Tracheal epithelial cell (primary cell): ENCODE measurements at places on chromosomes 11 and 22. TPM values are rescaled to one million over a fixed set of nuclear protein-coding genes. Genes with fewer than 3 reads are reported as not detected.

HEPHL1 gene
- total RNA-seq: 0.21 and 2.2 TPM in 2 replicates

CSF2RB gene
- not detected in 2 replicates for total RNA-seq

MAPK8IP1 gene
- 0.43 and 1.9 TPM in 2 replicates for total RNA-seq

PATZ1 gene
- 7.2 and 8.7 TPM in 2 replicates for total RNA-seq

CDC45 gene
- 1.1 and 3.9 TPM in 2 replicates for total RNA-seq

INSC gene
- 0.72 and 1.1 TPM in 2 replicates for total RNA-seq

TESMIN gene
- total RNA-seq: 6.7 and 7.0 TPM in 2 replicates

FIBIN gene
- 4.3 and 9.2 TPM in 2 replicates for total RNA-seq

RFPL2 gene
- total RNA-seq: not detected in 2 replicates

NELL1 gene
- 0.48 TPM in 1 of 2 replicates, not detected in the other for total RNA-seq
